ENCODE measurements at places on chromosomes 11 and 22.

GRCh38 chr11:121057922-121058321 is 34.0 kb downstream of the TBCEL start:
- no peak for DNase-seq

GRCh38 chr22:33000342-33001280 is 57.6 kb downstream of the SYN3 start:
- no peak for DNase-seq

- DNase-seq: no peak
Observed at GRCh38 chr11:43951231-43951630, 8.8 kb downstream of the C11orf96 start.

DNA sequence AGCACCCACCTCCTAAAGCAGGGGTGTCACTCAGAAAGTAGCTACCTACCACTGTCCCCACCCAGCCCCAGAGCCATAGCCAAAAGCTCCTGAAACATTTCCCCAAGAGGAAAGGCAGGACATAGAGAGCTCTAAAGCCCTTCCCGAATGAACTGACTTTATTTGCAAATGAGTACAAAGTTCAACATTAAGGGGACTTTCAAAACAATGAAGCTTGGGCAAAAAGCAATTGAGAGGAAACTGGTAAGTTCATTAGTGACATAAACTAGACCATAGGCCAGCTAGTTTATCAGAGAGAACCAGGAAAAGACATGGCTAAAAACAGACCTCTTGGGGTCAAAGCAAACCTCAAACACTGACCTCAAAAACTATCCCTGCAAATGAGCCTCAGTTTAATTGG is 72.7 kb downstream of the IGLL5 start:
- no peak for DNase-seq

DNA sequence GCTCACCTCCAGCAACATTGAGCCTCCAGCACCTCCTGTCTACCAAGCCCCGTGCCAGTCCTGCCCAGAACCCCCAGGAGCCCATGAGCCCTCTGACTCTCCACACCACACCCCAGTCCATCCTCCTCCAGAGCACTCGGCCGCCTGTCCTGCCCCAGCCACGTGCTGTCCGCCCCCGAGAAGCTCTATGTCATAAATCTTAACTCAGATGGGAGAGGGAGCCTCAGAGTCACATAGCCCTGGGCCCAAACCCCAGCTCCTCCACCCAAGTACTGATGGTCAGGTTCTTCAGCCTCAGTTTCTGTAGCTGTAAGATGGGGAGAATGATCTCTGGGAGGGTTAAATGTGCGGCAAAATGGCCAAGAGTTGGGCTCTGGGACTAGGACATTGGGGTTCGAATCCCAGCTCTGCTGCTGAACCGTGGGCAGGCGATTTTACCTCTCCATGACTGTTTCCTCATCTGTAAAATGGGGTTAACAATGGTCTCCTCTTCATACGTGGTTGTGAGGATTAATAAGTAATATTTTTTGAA is 27.8 kb downstream of the CYTH4 start:
- no peak for DNase-seq

- DNase-seq: no peak
Observed at GRCh38 chr22:25120093-25120561, 79.5 kb upstream of the CRYBB3 start.

DNA sequence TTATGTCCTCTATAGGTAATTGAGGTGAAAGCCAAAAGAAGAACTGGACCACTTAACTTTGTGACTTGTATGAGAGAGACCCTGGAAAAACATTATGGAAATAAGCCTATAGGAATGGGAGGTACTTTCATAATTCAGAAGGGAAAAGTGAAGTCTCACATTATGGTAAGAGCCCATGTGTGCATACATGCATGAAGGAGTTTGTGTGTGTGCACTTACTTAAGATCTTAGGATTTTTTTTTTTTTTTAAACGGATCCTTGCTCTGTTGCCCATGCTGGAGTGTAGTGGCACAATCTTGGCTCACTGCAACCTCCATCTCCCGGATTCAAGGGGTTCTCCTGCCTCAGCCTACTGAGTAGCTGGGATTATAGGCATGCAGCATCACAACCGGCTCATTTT is 15.8 kb downstream of the C11orf54 start:
- no peak for DNase-seq

GRCh38 chr11:73359341-73359740 is 16.9 kb upstream of the RELT start:
- DNase-seq: no peak

DNA sequence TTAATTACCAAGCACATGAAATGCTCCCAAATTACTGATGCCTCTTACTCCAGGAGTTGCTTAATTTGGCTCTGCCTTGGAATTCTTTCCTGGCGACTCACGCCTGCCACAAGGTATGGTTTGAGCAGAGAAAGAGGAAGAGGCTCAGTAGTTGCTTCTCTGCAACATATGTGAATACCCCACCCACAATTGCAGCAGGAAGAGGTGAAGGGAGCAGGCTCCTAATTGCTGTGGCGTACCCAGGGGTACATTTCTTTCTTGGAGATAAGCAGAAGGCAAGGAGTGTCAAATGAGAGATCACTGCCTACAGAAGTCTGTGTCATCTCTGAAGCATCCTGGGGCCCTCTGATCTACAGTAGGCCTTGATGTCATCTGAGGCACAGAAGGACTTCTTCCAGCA is 10.6 kb upstream of the NNMT start:
- no peak for DNase-seq

GRCh38 chr22:31954535-31955523 is 10.5 kb downstream of the YWHAH start:
- no peak for DNase-seq

DNA sequence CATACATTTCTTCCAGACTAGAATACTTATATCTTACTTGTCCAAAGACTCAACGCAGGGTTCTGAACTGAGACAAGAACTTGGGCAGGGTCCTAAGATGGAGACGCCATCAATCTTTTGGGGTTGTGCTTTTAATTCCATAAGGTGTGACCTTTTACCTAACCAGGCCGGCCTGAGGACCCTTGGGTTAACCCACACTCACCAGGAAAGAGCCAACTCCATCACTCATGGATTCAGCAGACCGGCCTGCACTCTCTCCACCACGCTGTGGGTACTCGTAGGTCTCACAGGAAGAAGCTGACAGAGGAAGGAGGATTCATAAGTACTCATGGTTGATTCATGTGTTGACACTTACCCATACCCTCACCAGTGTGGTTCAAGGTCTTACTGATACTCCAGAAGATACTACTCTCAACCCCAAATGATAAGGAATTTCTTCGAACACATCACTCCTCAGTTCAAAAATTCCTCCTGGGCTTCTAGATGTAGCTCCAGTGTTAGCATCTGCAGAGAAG is 36.2 kb downstream of the USP35 start:
- DNase-seq: no peak

DNA sequence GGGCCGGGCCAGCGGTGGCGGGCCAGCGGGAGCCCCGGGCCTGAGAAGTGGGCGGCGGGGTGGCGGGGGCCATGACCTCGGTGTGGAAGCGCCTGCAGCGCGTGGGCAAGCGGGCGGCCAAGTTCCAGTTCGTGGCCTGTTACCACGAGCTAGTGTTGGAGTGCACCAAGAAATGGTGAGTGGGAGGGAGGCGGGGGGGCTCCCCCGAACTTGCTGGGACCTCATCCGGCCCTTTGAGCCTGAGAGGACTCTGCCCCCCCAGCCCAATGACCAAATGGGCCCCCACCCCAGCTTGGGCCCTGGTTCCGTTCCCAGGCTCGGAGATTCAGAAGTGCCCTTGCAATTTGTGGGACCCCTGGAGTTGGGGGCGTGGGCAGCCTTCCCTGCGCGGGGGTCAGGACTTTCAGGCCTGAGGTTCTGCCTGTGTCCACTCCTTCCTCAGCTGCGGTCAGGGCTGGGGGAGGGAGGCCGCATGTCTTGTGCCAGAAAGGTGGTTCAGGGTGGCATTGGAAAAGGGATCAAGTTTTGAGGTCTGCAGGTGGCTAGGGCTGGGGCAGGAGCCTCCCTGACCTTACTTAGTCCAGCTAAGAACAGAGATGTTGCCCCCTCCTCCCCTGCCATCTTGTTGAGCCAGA is 496 bp downstream of the EHBP1L1 start:
- no peak for DNase-seq

- no peak for DNase-seq
Observed at GRCh38 chr11:69540118-69541000, 58.9 kb downstream of the LINC01488 start.

DNA sequence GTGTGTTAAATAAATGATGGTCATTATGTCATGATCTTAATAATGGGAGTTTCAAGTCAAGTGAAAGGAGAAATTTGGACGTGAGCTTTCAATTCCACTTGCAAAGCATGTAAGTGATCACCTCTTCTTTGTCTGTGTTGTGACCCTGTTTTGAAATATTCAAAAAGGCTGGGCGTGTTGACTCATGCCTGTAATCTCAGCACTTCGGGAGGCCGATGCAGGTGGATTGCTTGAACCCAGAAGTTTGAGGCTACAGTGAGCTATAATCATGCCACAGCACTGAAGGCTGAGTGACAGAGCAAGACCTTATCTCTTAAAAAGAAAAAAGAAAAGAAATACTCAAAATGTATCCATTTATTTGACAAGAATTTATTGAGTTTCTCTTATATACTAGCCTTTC is 32.9 kb upstream of the EED start:
- DNase-seq: no peak

- DNase-seq: no peak
Observed at GRCh38 chr11:3382613-3383285, 3.8 kb upstream of the ZNF195 start.

Data from activated T-helper 2 cell treated with anti-CD3 and anti-CD28 coated beads, Interferon-gamma antibody, Interleukin-2, Interleukin-4, amounts not matched to agents 10 μg/mL and 5 μg/mL and 100 μg/mL, durations not matched to agents 14 hours and 24 hours and 36 hours (primary cell).